ENCODE measurements at places on chromosomes 3 and 15.

GRCh38 chr3:59809016-59809415, 759.2 kb upstream of the CFAP20DC start:
- DNase-seq = no peak

GRCh38 chr15:84761607-84762131, 13.3 kb downstream of the ZNF592 start:
- no peak for DNase-seq

- no peak for DNase-seq
Measured at GRCh38 chr15:96593735-96594134, 263.2 kb downstream of the NR2F2 start.

DNA sequence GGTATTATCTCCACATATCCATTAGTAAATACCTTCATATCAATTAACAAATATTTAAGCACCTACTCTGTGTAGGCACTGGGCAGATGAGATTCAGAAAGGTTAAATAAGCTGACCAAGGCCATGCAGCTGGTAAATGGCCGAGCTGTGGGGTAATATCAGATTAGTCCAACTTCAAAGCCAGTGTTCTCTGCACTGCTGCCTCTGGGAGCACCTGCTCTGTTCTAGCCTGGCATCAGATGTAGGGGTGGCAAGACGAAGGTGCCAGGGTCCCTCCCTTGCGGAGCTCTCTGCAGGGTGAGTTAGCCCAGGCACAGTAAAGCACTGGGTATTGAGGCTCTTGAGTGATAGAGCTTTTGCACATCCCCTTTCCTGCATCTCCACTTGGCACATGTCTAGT, 5.5 kb downstream of the TATDN2 start:
- no peak for DNase-seq

- DNase-seq = no peak
Measured at GRCh38 chr3:11513817-11514135, 129.9 kb downstream of the VGLL4 start.

GRCh38 chr3:152559246-152559645, 275.7 kb upstream of the P2RY1 start:
- no peak for DNase-seq

- DNase-seq = no peak
Measured at GRCh38 chr15:47292638-47293190, 424.6 kb upstream of the SEMA6D start.

GRCh38 chr3:48990636-48991469, 812 bp downstream of the P4HTM start:
- peak; percentile 28 for DNase-seq

DNA sequence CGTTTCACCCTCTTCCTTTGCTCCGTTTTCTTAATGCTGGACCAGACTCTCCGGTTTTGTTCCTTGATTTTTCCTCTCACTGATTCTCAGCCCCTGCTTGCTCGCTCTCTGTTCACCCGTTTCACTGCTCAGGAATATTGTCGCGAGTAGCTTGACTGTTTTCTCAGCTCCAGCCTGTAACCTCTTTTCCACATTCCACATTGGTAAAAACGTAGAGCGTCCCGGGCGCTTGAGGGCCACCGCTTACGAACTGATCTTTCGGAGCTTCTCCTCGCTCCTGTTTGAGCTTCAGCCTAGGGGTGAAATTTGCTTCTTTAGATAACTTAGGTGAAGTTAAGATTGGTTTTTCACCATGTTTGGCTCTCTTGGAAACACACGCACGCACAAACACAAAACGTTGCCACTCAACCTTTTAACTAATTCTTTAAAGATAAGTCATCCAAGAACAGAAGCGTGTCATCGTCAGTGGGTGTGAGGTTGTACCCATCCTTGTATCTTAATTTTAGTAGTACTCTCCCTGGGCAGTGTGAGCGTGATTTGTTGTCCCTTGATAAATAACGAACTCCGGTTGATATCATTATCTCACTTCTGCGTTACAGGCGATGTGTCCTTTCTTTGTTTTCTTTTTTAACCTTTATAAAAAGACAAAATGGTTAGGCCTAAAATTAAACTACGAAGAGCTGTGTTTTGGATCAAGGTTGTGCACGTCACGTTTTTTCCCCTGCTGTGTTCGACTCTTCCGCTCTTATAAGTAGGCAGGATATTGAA, 1.0 kb downstream of the PAK2 start:
- DNase-seq = no peak

DNA sequence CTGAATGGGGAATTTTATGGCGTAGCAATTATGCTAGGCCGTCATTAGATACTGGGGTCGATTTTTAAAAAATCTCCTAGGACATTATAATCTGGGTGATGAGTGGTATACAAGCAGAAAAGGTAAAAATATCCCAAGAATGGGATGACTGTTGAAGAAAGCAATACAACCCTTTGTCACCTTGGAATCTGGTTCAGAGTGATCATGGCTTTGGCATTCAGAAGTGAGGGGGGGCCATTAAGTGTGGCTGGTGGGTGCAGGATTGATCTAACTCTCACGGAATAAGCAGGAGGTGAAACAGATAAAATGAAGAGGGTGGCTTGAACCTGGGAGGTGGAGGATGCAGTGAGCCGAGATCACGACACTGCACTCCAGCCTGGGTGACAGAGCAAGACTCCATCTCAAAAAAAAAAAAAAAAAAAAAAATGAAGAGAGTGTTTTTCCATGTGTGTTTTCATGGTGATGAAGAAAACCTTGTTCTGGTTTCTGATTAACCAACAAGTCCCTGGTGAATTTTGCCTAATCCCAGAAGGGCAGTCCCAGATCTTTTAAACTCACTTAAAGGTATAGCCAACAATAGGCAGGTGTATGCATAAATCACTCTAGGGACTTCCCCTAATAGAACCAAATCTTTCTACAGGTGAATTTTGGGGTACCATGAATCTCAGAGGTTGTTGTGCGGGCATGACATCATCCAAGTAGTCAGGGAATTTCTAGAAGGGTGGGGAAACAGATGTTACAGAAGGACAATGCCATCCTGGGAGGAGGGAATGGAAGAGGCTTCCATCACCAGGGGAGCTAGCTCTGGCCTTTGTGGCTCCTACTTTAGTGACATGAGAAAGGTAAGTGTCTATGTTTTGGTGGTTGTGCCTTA, 3.1 kb upstream of the RAD54L2 start:
- no peak for DNase-seq

- no peak for DNase-seq
Measured at GRCh38 chr3:188158731-188159310, 4.9 kb downstream of the LPP start.

DNA sequence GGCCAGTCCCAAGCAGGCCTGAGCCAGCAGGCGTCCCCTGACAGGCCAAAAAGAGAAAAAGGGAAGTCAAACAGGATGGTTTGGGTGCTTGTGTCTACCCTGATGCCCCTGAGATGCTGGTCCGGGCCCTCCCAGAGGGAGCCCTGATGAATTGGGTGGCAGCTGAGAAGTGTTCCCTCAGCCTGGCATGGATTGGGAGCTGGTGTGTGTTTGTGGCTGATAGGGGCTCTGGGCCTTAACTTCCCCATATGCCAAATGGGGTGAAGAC, 1.4 kb downstream of the FBLN2 start:
- no peak for DNase-seq

- no peak for DNase-seq
Measured at GRCh38 chr3:149119466-149119865, 10.0 kb upstream of the HPS3 start.

GRCh38 chr15:80970658-80971057, 19.0 kb downstream of the MESD start:
- no peak for DNase-seq

DNA sequence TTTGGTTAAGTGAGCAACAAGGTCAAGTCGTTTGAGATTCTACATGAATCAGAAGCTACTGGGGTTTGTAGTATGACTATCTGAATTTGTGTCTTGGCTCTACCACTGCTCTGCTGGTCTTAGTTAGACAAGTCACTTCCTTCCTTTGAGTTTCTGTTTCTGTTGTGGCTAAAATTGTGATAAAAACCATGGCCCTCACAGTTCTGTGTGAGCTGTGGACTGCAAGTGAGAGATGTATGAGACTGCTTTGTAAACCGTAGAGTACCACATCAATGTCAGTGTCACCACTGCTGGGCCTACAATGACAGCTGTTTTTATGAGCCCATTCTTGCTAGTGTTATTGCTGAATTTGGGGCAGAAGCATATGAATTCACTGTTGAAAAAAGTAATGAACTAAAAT, 32.7 kb downstream of the RARB start:
- no peak for DNase-seq

DNA sequence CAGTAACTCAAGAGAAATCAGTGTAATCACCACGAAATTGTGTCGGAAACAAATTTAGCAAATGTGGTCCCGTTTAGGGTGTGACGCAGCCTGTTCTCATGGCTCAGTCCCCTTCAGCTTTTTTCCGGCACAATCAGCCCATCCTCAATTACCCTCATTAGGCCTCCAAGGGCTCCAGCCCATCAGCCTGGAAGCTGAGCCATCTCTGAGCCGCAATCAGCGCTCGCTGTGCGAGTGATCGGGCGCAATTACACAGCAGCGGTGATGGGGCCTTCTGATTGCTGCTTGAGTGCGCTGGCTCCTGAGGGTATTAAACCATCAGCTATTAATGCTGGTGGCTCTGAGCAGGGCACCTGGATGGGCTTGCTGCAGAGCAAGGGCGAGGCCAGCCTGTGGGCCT, 55.6 kb downstream of the PLXNA1 start:
- DNase-seq = no peak

GRCh38 chr15:60801395-60801794, 322.5 kb upstream of the ICE2 start:
- DNase-seq = no peak

DNA sequence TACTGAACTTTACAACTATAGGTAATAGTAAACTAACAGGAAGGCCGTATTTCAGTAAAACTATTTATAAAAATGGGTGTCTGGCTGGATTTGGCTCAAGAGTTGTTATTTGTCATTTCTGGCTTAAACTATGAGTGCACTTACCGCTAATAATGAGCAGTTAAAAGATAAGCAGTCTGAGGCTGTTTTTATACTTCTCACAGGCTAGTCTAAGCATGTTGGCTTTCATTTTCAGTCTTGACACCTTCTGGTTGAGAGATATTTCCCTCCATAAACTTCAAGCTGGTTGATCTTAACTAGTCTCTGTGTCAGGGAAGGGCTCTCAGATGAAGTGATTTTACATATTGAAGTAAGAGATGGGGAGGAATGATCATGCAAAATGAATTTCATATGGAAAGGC, 96.1 kb downstream of the RSRC1 start:
- no peak for DNase-seq

- no peak for DNase-seq
Measured at GRCh38 chr15:68022061-68022460, 32.1 kb upstream of the PIAS1 start.

DNA sequence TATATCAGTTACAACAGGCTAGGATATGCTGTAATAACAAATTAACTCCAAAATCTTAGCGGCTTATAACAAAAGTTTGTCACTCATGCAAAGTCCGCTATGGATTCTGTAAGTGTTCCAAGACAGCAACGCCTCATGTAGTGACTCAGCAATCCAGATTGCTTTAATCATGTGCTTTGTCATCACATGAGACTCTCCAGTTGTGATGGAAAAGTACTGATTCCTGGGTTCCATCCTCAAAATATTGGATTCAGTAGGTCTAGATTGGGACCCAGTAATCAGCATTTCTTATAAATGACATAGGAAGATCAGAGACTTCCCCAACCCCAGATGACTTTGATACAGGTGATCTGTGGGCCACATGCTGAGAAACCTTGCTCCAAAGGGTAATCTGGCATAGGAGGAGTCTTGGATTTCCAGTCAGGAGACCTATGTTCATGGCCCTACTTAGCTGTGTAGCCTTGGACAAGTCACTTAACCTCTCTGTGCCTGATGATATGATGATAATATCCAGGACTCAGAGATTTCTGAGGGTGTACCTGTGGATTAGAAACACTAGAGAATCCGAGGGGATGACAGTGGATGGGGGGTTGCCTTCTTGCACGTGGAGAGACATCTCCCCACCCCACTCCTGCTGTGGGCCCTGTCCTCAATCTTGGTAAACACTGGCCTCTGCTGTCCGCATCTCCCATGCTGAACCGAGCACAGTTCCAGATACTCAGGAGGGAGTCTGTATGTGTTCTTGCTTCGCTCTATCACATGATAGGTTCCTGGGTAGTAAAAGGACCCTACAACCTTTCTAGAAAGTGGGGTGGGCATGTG, 65.5 kb downstream of the CORO2B start:
- no peak for DNase-seq

DNA sequence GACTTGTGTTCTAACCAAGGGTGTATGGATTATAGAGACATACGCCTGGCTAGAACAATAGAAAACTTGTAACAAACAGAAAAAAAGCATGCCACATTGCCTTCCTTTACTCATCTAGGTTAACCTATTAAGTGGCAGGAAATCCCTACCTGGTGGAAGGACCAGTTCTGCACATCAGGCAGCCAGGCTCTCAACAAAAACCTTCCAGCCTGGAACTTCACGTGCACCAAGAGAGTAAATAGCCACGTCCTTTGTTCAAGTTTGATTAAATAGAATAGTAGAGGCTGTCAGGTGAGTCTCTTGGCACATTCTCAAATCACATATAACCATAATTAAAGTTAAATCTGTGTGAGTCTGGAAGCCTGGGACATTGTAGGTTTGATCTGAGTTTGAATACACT, 85.0 kb upstream of the DPH6 start:
- DNase-seq = no peak

- no peak for DNase-seq
Measured at GRCh38 chr3:76300746-76301145, 515.4 kb upstream of the ZNF717 start.

GRCh38 chr3:141114816-141115460, 63.8 kb downstream of the SPSB4 start:
- DNase-seq = no peak

GRCh38 chr3:126493739-126494138, 18.0 kb upstream of the ZXDC start:
- DNase-seq = no peak

- DNase-seq = no peak
Measured at GRCh38 chr15:100405179-100405578, 63.4 kb upstream of the ADAMTS17 start.

DNA sequence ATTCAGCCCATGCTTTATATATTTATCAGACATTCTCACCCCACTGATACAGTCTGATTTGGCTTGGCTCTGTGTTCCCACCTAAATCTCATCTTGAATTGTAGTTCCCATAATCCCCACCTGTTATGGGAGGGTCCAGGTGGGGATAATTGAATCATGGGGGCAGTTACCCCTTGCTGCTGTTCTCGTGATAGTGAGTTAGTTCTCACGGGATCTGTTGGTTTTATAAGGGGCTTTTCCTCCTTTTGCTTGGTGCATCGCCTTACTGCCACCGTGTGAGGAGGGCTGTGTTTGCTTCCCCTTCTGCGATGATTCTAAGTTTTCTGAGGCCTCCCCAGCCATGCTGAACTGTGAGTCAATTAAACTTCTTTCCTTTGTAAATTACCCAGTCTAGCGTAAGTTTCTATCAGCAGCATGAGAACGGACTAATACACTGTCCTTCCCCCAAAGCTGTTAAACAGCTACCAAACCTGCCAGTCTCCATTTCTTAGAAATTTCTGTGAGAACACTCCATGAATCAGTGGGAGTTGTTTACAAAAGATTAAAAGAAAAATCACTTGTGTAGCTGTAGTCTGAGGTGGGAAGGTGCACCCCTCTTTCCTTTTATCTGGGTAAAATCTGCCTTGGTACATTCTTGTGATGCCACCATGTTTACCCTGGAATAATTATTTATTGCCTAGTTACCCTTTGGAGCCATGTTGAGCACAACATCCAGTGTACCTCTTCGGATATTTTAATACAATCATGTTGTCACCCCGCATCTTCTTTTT, 160.5 kb downstream of the THSD4 start:
- DNase-seq = no peak

GRCh38 chr3:69092030-69092516, 7.3 kb downstream of the ARL6IP5 start:
- peak; percentile 71 for DNase-seq

- DNase-seq = no peak
Measured at GRCh38 chr3:99218468-99218867, 317.0 kb upstream of the DCBLD2 start.
